ENCODE measurements at places on chromosomes 11 and 22. TPM values are rescaled to one million over a fixed set of nuclear protein-coding genes. Genes with fewer than 3 reads are reported as not detected.
A peak's percentile ranks its signal among the peaks of the same experiment; 100 is the strongest.

The CYB5R2 gene
- total RNA-seq: 11.9 TPM

DNA sequence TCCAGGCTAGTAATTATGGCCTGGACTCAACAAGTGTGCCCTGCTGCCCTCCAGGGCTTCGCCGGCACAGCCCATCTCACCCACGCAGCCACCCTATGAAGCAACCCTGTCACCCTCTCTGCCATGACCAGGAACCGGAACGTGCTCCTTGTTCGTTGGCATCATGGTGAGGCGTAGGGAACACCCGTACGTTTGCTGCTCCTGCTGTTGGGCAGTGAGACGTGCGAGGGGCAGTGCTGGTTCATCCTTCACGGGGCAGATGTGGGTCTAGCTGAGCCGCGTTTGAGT lies 20.7 kb downstream of the NADSYN1 start:
- DNase-seq: no peak

The C11orf87 gene
- total RNA-seq: 0.07 TPM

- DNase-seq: peak; percentile 41
Observed at GRCh38 chr11:9982127-9982795, 311.8 kb downstream of the SBF2 start.

The SYT9 gene
- total RNA-seq: 0.14 TPM

DNA sequence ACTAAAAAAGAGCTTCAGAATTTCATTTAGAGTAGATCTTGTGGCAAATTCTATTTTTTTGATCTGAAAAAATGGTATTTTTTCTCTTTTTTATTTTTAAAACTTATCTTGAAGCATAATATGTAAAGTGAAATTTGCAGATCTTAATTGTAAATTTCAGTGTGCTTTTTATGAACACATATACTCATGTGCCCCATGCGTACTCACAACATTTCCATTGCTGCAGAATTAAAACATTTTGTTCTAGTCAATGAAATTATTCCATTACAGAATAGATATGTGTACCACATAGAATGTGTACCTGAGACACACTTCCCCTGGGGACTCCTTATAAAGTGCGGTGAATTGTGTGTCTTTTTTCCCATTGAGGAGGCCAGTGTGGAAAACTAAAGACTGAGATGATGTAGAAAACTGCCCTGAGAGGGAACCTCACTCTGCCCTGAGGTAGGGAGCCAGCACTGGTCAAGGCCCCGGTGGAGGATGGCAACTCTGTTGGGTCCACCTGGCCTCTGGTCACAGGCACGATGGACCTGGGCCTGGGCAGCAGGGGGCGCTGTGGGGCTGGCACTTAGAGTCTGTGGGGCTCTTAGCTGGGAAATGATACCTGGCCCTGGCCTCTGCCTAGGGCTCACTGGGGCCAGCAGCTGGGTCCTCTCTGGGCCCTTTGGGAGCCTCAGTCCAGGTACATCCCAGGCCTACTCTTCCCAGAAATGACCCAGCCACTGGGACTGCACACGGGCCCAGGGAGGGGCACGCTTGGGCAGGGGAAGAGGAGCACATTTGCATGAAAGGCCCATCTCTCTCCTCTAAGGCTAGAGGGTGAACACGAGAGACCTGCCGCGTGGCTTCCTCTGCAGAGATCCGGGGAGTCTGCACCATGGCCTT lies 77.9 kb upstream of the TOP3B start:
- DNase-seq: no peak

DNA sequence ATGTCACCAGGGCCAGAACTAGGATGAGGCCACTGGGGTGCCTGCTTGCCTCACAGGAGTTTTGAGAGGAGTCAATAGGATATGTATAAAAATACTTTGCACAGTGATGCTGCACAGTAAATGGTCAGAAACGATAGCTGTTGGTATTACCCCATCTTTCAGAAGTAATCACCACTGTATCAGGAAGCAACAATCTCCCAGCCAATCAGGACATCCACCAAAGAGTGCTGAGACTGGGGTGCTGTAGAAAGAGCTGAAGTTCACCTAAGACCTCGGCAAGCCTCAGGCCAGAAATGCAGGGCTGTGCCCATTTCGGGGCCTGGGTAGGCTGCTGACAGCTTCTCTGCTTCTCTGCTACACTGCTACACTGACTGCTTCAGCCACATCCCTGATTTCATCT lies 17.4 kb downstream of the LMO2 start:
- DNase-seq: no peak

DNA sequence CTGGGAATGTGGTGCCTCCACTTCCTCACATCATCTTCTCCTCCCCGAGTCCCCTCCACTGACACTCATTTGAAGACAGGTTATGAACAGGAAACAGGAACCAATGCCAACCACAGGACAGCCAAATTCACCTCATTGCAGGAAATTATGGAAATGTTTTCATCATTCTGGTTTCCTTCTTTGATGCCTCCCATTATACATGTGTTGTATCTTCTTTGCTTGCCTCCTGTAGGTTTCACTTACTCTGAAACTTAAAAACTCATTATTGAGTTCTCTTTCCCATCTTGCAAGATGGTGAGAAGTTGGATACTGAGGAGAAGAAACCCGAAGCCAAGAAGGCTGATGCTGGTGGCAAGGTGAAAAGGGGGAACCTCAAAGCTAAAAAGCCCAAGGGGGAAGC lies 108.5 kb downstream of the PHF21B start:
- peak; percentile 2 for DNase-seq

DNA sequence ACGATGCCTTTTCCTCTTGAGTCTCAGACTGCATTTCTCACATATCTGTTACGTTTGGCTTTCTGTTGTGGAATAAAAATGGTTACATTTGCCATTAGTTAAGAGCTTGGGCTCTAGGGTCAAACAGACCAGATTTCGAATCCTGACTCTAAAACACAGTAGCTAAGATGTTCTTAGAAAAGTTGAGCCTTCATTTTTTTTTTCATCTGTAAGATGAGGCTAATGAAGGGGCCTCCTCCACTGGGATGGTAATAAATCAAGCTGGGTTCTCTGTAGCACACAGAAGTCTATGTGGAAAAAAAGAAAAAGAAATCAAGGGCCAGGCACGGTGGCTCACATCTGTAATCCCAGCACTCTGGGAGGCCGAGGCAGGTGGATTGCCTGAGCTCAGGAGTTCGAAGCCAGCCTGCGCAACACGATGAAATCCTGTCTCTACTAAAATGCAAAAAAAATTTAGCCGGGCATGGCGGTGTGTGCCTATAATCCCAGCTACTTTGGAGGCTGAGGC lies 49.9 kb upstream of the CAPRIN1 start:
- DNase-seq: no peak

The KCNQ1OT1 gene
- 2.5 TPM for total RNA-seq

- no peak for DNase-seq
Observed at GRCh38 chr11:44993971-44994704, 43.5 kb upstream of the TP53I11 start.

GRCh38 chr11:16049611-16050010 lies 306.7 kb downstream of the SOX6 start:
- DNase-seq: no peak

DNA sequence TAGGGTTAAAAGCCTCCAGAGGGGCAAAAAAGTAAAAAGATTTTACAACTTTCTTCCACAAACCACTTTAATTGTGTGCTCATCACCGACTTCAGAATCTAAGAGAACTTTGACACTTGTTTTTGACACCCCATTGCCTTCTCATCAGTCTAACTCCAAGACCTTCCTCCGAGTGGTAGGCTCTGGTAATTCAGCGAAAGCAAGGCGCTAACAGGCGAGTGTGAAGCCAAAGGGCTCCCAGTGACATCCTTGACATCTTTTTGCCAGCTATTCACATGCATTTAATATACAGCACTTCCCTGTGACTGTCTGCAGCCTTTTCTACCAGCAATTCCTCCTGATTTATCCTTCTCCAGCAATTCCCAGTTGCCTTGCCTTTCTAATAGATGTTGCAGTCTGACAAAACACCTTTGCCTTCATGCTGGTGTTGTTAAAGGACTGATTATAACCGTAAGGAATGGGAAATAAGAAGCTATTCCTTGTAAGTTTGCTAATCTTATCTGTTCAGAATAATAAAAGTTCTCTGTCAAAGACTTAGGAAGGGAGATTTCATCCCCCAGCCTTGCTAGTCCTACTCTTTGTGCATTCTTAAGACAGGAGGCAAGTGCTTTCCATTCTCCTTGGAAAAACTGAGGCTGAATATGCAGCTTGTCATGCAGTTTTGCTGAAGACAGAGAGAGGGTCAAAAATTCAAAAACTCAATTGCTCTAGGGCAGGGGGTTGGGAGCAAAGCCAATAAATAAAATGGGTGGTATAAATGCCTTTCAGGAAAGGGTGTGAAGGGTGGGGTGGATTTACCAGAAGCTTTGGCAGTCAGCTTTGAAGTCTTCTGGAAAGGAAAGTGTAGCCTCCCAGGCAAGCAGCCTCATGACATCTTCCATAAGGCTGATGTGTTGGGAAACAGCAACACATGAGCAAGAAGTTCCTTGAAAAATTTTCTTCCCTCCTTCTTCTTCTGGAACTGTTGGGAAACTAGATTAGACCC lies 39.1 kb downstream of the SNX19 start:
- DNase-seq: no peak

The OR4D5 gene
- not detected for total RNA-seq

- no peak for DNase-seq
Observed at GRCh38 chr11:111456859-111457730, 55.1 kb downstream of the BTG4 start.

All from astrocyte (in vitro differentiated cells and primary cell).